Stimulated activated CD4-positive, alpha-beta T cell treated with anti-CD3 and anti-CD28 coated beads, Interleukin-12 subunit alpha, Interleukin-12 subunit beta, amount 100 ng/mL, for 4 hours (primary cell): ENCODE measurements at places on chromosomes 2 and 18.

- DNase-seq: no peak
Observed at GRCh38 chr18:26628017-26628416, 79.7 kb upstream of the KCTD1 start.

DNA sequence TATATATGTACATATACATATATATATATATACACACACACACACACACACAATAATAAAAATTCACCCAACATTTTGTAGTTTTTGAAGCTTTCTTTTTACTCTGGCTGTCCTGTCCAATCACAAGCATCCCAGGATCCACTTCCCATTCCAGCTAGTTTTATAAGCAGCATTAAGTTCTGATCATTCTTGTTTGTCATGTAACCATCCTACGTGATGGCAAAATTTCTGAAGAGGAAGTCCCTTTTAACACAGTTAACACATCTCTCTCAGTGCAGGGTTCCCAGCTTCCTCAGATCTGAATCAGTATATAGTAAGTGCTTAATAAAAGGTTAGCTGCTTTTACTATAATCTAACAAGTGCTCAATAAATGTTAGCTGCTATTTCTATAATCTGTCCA lies 26.4 kb downstream of the MYOM1 start:
- no peak for DNase-seq

DNA sequence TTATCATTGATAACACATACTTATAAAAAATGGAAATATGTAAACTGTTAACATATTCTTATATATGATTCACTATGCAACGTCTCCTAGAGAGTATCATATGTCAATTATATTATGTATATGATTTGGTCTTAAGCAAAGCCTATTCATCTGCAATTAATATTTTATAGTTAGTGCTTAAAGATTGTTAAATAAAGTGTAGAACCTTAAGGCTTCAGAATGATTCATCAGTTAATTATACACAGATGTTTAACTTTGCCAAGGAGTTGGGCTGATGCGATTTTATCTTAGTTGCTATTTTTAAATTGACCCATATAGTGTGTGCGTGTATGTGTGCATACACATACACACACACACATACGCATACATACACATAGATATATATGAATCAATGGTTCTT lies 323.1 kb downstream of the RBM43 start:
- DNase-seq: no peak

- DNase-seq: no peak
Observed at GRCh38 chr2:236855866-236856847, 229.5 kb upstream of the COPS8 start.
